ENCODE measurements at places on chromosomes 3 and 15.

- no peak for DNase-seq
Measured at GRCh38 chr3:38616658-38617057, 32.8 kb downstream of the SCN5A start.

DNA sequence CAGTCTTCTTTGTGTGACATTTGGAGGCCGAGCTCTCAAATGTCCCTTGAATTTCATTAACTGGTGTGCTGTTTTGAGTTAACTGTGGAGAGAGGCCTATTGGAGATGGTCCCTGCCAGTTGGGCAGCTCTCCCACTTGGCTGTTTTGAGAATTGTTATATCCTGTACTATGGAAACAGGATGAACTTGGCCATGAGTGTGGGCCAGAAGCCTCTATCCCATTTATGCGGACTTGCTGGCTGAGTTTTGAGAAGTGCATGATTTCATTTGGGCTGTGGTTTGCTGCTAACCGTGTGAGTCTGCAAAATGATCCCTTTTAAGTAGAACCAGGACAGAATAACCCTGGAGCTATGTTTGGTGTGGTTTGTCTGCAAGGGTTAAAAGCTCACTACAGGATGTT, 366.0 kb downstream of the PTPRG start:
- DNase-seq = peak; percentile 79

DNA sequence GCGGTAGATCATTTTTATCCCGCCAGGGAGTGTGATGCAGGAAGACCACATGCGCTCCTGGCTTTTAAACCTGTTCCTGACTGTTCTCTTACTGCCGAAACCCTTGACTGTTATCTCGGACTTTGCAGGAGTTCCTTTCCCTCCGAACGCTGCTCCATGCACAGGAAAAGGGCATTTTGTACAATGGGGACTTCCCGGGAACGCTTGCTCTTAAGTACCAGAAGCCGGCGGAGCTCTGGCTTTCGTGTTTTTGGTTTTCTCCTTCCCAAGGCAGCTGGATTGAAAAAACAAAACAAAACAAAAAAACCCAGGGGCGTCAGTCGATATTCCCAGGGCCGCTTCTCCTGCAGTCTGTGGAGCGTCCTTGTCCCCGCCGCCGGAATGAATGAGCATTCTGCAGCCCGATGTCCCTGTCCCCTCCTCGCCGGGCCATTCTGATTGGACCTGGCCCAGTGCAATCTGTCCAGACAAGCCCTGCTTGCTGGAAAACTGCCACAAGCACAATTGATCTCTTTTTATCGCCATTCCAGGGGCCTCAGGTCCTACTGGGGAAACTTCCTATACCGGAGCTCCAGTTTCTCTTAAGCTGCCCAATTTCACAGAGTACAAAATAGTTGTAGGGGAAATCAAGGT, 44.8 kb downstream of the SLC6A1 start:
- no peak for DNase-seq

GRCh38 chr3:79490165-79491028, 277.4 kb downstream of the ROBO1 start:
- no peak for DNase-seq

DNA sequence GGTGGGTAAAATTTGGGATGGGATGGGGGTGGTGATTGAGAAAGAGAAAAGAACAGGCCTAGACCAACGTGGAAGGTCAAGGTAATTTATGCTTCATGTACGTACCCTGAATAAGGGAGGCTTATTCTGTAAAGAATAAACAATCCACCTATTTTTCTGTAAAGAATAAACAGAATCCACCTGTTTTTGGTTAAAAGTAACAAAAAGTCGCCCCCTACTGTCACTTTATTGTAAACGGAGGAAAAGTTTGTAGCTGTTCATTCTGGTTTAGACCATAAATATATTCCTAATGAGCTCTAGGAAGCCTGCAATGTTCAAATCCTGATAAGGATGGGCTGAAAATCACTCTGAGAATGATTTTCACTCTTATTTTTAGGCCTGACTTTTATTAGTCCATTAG, 23.5 kb upstream of the SQOR start:
- DNase-seq = no peak

DNA sequence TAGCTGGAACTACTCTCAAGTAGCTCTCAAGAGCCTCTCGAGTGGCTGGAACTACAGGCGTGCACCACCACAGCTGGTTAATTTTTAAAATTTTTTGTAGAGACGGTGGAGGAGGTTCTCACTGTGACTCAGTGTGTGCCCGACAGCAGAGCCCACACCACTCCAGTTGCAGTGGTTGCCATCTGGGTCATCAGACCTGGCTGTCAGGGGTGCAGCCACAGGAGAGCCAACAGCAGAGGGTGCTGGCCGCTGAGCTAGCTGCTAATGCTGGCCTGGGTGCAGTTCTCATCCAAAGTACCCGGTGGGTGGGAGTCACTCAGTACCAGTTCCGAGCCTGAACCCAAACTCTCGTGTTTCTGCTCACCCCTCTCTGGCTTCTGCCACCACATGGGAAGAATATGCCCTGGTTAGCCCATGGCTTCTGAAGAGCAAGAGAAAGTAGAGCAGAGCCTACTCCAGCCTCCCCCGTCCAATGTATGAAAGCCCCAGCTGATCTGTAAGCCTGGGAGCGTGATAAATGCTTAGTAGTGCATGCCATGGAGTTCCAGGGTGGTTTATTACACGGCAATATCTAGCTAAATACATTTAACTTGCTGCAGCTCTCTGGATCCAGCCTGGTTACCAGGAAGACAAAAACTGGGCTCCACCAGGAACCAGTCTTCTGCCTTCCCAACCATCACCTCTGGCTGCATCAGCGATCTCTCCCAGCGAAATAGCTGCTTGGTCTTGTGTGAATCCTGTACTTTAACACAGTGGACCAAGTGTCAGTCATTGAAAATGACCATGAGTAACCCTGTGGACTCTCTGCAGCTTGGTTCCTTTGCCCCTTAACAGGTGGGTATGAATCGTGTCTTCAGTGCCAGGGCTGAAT, 17.1 kb downstream of the UMPS start:
- no peak for DNase-seq

DNA sequence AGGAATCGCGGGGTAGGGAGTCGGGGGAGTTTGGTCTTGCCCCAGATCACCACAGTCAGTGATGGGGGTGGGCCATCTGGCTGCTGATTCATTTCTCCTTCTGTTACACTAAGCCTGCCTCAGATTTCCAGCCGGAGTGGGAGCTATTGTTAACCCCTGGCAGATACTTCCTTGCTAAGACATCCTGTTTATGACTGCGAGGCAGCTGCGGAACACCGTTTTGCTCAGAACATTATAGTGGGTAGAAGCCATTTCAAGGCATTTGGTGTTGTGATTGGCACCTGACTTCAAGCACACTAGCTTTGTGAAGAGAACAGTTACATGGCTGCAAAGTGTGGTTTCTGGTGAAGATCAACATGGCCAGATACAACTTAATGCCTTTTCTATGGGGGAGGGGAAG, 73.8 kb downstream of the FLNB start:
- no peak for DNase-seq

DNA sequence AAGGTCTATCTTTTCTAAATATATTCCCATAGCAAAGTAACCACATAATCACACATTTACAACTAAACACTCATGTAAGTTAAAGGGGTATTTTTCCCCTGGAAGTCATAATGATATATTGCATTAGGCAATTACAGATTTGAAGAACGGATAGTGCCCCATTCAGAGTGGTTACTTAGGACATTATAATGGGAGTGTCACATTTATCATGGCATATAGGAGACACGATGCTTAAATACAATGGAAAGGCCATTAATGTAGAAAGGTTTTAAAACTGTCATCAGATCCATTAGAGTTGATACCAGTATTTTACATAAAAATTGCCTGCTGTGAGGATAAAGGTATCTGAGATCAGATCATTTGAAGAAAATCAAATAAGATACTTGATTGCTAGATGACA, 582.0 kb upstream of the SEMA6D start:
- no peak for DNase-seq

GRCh38 chr3:78726545-78726944, 1041.3 kb downstream of the ROBO1 start:
- no peak for DNase-seq

DNA sequence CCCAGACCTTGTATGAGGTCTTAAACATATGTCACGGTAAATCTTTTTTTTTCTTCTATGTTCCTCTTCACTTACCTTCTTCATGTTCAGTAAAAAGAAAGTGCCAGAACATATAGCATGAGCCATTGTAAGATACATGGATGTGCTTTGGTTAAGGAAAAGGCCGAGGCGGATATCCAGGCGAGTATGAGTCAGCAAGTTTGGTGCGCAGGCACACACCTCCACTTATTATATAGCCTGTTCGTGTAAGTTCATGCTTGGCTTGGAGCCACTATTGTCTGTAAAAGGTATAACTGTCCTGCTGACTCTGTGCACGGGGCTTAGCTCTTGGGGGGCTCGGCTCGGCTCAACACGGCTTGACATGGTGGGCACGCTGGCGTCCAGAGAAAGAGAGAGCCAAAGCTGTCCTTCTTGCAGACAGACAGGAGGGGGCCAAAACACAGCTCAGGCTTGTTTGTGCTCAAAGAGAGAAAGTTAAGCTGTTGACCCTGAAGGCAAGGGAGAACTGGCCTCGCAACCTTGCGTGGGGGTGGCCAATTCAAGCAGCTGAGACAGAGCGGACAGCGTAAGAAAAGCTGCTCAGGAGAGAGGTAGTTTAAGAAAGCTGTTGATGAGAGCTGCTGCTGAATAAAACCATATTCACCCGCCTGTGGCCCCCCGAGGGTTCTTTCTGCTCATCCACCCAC, 251.2 kb downstream of the SLC9A9 start:
- DNase-seq = no peak

- no peak for DNase-seq
Measured at GRCh38 chr3:106685745-106686144, 691.5 kb upstream of the CCDC54 start.

DNA sequence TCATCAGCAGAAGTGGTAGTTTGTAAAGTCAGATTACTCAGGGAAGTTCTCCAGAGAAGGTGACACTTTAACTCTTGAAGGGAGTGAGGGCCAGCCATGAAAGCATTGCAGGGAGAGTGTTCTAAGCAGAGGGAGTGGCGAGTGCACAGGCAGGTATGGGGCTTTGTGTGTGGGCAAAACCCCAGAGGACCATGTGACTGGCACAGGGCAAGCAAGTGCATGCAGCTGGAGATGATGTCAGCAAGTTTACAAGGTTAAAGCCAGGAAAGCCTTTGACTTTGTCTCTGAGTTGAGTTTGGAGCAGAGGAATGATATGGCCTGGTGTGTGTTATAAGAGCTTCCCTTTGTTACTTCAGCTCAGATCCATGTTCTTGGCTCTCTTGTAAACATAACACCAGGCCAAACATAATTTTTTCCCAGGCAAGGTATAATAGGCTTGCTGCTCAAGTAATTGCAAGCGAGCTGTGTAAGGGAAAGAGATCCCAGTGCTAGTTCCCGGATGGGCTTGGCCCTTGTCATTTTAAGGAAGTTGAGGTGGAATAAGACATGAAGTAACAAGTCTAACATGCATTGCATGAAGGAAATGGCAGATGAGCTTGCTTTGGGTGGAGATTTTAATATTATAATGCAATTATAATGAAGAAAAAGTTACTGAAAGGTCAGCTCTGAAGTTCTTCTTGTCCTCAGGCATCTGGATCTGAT, 341.1 kb upstream of the LRRC3B start:
- DNase-seq = no peak

GRCh38 chr15:41160639-41161315, 44.7 kb upstream of the INO80 start:
- DNase-seq = no peak

DNA sequence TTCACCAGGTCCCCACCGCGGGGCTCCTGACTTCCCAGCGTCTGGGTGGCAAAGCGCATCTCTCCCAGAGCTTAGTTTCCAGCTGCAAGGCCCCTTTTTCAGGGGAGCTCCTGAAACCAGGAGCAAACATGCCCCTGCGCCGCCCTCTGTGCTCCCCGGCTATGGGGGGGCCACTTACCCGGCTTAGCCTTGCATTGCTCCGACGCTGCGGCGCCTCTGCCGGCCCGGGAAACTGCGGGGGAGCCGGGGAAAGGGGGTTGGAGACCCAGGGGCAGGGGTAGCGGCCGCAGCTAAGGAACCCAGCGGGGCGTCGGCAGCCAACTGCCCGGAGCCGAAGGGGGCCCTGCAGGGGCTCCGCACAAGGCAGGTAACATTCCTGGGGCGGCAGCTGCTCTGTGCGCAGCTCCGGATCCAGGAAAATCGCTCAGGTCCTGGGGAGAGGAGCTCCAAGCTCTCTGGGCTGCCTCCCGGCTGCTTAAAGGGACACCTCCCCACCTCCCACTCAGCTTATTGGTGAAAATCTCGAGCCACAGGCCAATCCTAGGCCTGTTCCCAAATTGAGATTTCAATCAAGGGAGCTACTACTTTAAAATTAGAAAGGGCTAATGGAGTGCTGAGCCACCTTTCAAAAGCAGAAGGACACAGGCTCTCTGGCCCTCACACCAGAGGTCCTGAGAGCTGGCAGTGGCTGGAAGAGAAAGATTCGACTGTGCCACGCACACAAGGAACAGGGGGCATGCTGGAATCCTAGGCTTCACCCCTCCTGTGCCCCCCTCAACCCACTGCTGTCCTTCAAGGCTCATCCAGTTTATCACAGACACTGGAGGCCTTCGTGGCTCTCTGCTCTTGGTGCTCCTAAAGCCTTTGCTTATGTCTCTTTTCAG, 42.7 kb upstream of the PRICKLE2 start:
- peak; percentile 12 for DNase-seq

DNA sequence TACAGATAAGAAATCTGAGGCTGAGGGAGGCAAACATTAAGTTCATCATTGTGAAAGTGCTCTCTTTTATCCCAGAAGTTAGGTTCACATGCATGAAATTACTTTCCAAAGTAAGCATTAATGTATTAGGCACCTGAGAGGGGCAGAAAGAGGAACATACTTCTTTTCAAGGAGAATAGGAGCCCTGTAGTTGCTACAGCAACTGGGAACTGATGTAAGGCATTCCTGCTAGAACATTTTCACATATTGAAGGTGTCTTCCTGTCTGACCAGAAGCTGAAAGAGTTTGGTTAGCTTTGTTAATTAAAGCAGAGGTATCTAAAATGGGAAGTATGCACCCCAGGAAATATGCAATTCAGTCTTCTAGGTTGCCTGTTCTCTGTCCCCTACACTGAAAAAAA, 65.5 kb upstream of the ZBTB20 start:
- no peak for DNase-seq

DNA sequence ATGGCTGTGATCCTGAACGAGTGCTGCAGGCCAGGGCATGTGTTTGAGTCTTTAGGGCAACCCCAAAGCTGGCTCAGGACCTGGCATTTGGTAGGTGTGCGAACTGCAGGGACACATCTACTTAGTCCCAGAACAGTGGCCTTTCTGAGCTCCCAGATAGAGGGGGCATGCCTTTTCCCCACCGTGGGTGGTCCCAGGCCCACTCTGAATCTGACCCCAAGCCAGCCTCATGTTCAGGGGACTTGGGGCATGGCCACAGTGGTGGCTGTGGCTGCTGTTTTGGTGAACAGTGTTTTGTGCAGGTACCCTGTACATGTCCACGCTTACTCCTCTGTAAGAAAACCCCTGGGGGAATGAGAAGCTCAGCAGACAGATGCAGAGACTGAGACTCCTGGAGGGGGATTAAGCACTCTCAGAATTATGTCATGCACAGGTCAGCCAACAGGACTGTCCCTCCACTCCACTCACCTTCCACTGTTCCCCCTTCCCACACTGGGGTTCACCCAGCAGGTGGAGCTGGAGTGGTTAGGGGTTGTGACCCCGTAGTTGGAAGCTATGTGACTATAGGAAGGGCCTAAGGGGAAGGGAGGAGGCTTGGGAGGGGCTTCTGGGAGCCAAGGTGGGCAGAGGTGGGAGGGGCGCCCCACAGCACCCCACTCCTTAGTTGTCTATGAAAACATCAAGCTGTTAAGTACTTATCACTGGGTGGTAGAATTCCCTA, 16.4 kb downstream of the ESYT3 start:
- no peak for DNase-seq

- DNase-seq = no peak
Measured at GRCh38 chr3:21484057-21484827, 266.8 kb downstream of the ZNF385D start.

- DNase-seq = peak; percentile 33
Measured at GRCh38 chr3:119810018-119810435, 28.1 kb downstream of the NR1I2 start.
